ENCODE measurements at places on chromosomes 4 and X. TPM values are rescaled to one million over a fixed set of nuclear protein-coding genes. Genes with fewer than 3 reads are reported as not detected.
A peak's percentile ranks its signal among the peaks of the same experiment; 100 is the strongest.

Gene TEC
- total RNA-seq, result 0.25 TPM

Gene CLIC2
- total RNA-seq, result 2.2 TPM

Gene RBM47
- 0.48 TPM for total RNA-seq

Gene MGARP
- 0.65 TPM for total RNA-seq

Gene KLHL13
- 13.2 TPM for total RNA-seq

Gene RRH
- not detected for total RNA-seq

Gene BEX3
- 334 TPM for total RNA-seq

Gene KLKB1
- total RNA-seq, result 0.49 TPM

Gene BEND2
- not detected for total RNA-seq

Gene TEX11
- not detected for total RNA-seq

Gene MAGEC1
- not detected for total RNA-seq

Gene TXK
- not detected for total RNA-seq

Gene PIN4
- total RNA-seq, result 14.0 TPM

Gene NFKB1
- 24.6 TPM for total RNA-seq

Gene HHIP
- 1.3 TPM for total RNA-seq

- no peak for DNase-seq
Measured at GRCh38 chrX:3445806-3446490, 99.5 kb upstream of the MXRA5 start.

DNA sequence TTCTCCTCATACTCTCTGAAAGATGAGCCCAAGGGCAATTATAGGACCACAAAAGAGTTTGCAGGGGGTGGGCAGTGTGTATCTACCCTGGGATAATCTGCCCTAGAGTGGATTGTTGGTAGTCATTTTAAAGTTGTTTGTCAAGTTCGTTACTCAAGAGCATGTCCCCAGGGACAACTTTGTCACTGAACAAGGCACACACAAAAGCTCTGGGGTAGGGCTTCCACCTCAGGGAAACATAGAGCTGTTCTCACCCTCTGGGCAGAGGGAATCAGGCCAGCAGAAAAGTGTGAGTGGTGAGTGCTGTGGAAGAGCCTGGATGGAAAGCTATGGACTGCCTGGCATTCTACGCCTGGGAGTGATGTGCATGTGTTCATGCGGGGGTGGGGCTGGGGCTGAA, 23.3 kb upstream of the LEF1 start:
- no peak for DNase-seq

DNA sequence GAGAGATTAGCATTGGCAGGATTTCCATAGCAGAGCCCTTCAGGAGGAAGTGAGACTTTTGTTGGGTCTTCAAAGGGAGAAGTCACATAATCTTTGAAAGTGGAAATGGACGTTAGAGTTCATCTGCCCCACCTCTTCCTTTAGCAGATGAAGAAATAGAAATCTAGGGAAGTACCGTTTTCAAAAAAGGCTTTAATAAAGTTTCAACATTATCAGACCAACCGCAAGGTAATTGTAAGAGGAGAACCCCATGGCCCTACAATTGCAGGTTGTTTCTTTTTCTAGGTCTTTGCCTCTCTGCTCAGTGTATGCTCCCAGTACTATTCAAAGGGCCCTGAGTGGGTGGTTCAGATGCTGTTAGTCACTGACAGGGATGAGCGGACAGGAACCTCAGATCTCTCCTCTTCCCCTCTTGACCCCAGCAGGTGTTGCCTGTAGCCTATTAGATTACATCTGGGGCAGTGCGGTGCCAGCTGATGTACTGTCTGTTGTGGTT, 48.6 kb upstream of the AP1S2 start:
- DNase-seq, result no peak

GRCh38 chr4:182861346-182861745, 55.8 kb downstream of the DCTD start:
- no peak for DNase-seq

- DNase-seq, result no peak
Measured at GRCh38 chrX:11533199-11533651, 132.5 kb downstream of the ARHGAP6 start.

DNA sequence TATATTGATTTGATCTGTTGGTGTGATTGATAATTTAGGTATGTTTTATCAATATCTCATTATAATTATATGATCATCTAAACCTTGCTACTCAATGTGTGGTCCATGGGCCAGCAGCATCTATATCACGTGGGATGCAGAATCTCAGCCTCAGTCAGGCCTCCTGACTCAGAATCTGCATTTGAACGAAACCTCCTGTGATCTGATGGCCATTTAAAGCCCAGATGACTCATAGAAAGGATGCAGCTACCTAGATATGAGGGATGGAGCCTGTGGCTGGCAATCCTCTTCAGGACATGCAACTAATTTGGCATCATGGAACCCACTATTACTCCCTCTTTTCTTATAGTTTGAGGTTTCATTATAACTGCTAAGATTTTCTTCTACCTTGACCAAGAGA, 11.3 kb upstream of the CHRNA9 start:
- DNase-seq, result no peak

DNA sequence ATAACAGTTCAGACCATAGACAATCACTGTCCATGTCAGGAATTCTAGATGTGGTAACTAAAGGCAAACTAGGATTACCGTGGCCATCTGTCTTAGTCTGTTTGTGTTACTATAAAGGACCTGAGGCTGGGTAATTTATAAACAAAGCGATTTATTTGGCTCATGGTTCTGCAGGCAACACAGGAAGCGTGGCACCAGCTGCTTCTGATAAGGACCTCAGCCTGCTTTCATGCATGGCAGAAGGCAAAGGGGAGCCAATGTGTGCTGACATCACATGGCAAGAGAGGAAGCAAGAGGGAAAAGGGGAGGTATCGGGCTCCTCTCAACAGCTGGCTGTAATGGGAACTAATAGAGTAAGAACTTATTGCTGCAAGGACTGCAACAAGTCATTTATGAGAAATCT, 376.7 kb downstream of the GPM6A start:
- no peak for DNase-seq

- DNase-seq, result no peak
Measured at GRCh38 chr4:99578714-99579113, 4.1 kb downstream of the MTTP start.

GRCh38 chr4:145770124-145770523, 90.2 kb downstream of the C4orf51 start:
- DNase-seq, result no peak

DNA sequence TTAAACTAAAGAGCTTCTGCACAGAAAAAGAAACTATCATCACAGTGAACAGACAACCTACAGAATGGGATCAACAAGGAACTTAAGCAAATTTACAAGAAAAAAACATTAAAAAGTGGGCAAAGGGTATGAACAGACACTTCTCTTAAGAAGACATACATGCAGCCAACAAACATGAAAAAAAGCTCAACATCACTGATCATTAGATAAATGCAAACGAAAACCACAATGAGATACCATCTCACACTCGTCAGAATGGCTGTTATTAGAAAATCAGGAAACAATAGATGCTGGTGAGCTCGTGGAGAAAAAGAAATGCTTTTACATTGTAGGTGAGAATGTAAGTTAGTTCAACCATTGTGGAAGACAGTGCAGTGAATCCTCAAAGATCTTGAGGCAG, 27.8 kb downstream of the PAPSS1 start:
- DNase-seq, result no peak

DNA sequence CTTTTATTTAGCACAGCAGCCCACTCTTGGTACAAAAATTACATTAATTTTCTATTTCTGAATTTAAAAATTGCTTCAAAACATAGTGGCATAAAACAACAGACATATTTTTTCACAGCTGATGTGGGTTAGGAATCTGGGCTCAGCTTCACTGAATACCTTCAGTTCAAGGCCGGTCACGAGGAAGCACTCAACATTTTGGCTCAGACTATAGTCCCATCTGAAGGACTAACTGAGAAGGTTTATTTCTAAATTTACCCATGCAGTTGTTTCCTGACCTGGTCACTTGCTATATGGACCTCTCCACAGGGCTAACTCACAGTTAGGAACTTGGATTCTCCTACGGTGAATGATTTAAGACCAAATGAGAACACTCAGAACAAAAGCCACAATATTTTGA, 1230.2 kb upstream of the ADGRL3 start:
- DNase-seq, result no peak

GRCh38 chrX:129736491-129736890, 2.3 kb upstream of the XPNPEP2 start:
- DNase-seq, result no peak

- DNase-seq, result no peak
Measured at GRCh38 chrX:150370589-150371312, 7.6 kb downstream of the MAMLD1 start.

DNA sequence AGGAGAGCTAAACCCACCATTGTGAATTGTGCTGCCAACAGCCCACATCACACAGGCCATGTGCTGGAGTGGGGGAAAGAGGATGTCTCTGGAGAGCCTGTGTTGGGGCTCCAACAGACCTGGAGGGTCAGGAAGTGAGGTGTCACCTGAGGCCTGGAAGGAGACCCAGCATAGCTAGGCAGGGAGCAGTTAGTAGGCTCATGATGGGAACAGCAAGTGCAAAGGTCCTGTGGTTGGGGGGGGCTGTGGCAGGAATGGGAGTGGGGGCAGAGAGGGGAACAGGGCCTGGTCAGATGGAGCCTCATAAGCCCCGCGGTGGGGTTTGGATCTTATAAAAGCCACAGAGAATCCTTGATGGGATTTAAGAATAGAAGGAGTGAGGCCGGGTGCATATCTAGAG, 35.9 kb upstream of the GPR78 start:
- DNase-seq, result no peak

- no peak for DNase-seq
Measured at GRCh38 chr4:87823724-87824123, 9.0 kb upstream of the MEPE start.

DNA sequence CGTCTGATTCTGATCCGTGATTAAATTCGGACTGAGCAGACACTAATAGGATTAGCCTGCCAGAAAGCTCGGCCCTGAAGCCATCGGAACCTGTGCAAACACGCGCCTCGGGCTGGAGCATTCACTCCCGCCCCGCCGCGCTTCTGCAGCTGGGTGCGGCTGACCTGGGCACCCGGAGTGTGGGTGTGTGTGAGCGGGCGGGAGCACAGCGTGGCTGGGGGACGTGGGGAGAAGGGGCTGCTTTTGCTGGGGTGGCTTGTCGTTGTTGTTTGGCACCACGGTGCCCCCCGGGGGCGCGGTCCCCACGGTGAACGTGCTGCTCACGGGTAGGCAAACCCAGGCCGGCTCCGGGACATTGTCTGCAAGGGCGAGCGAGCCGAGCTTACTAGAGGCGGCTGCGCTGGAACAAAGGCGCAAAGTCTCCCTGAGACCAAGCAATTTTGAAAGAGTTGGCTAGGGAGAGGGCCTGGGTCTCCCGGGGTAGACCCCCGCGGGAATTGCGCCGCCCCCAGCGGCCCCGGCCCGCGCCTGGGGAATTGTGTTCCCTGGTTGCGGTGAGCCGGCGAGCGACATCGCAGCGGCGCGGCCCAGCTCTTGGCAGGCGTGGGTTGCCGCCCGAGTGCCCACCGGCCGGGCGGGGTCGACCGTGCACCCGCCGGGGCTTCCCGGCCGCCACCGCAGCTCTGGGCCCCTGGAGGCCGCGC, 1.4 kb downstream of the MAMLD1 start:
- peak; percentile 26 for DNase-seq

DNA sequence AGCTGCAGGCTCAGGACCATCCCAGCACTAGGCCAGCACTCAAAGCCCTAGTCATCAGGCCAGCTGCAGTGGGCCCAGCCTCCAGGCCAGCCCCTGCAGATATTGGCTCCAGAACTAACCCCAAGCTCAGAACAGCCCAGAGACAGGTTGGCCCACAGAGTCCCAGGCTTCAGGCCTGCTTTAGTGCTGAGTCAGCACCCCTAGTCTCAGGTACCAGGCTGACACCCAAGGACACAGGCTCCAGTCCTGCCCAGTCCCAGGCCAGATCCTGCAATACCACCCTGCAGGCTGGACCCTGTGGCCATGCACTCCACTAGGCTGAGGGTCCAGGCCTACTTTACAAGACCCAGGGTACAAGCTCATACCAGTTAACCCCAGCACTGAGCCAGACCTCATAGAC, 234.4 kb upstream of the GPRIN3 start:
- DNase-seq, result no peak

DNA sequence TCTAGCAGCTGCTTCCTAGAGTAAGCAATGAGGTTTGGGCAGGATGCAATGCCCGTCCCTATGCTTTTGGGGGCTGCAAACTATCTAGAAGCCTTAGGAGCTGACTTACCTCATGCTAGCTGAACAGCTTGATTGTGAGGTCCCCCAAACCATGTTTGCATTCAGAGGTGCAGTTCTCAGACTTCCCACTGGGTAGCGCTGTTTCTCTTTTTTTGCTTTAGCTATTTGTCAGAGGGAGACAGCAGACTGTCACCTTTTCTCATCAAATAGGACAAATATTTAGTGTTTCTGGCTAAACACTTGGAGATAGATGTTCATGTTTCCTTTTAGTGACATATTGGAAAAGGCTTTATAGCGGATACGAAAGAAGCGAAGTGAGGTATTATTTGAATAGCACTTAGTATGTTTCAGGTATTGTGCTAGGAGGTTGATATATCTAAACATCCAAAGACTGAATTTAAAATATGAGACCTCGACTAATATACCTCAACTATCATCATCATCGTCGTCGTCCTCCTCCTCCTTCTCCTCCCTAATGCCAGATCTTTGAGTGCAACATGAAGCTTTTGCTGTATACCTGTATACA, 18.7 kb upstream of the TMEM192 start:
- DNase-seq, result peak; percentile 90

DNA sequence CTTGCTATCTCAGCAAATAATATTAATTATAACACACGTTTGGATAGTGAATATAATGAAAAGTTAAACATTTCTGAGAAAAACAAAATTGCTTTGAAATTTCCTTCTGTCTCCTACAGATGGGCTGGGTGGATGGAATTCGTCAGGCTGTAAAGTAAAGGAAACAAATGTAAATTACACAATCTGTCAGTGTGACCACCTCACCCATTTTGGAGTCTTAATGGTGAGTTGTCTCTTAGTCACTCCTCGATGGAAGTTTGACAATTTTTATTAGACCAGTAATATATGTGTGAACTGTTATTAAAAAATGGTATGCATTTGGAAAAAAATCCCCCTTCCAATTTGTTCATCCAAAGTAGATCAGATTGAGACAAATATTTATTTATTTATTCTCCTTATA, 92.5 kb upstream of the BRS3 start:
- DNase-seq, result no peak

DNA sequence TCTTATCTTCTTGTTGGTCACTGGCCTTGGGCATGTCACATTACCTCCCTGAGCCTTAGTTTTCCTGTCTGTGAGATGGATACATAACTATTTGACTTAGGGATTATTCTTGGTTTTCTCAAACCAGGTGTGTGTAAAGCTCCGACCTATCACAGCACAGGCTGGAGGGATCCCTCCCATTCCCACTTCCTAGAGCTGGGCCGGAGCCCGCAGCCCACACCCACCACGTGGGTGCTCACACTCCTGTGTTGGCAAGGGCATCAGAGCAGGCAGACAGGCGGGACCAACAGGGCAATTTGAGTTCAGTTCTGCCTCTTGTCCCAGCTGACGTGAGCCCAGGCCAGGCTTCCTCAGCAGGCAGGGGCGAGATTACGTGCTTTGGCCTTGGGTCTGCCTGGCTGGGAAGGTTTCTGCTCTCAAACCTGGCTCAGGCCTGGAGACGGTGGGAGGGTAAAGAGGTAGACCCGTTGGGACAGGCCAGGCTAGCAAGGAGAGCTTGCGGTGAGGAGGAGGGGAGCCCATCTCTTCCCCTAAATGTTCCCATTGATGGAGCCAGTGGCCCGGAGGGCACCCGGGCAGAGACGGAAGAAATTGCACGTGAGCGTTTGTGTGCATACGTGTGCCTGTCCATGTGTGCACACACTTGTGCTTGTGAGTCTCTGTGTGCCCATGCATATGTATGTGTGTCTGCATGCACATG, 734 bp upstream of the SH3TC1 start:
- DNase-seq, result no peak
